Small intestine (tissue), 16 donors: ENCODE measurements at places on chromosomes 7 and 10. TPM values are rescaled to one million over a fixed set of nuclear protein-coding genes. Genes with fewer than 3 reads are reported as not detected.

DNA sequence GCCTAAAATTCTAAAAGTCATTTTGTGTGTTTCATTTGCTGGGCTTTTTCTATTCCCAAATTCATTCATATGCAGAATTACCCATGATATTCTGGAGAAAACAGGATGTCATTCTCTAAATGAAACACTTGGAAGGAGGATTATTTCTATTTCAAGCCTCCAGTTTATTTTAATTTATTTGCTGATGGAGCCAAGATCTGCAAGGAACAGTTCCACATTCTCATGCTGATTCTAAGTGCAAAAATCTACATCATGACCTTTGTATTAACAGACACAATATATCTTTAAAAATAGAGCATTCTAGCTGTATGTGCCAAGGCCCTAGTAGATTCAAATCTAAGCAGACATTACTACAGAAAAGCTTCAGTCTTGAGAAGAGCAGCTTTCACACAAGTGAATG lies 51.3 kb upstream of the KCND2 start:
- DNase-seq, result no peak

GRCh38 chr7:106218546-106218945 lies 66.2 kb downstream of the NAMPT start:
- no peak for DNase-seq

MGAM2 gene
- polyA plus RNA-seq, result 4.2 TPM

FAM241B gene
- polyA plus RNA-seq, result 1.3 TPM

GPR37 gene
- not detected for polyA plus RNA-seq

ZNF239 gene
- 9.4 TPM for polyA plus RNA-seq

POLR3A gene
- 6.5 TPM for polyA plus RNA-seq
